Daoy (cell line): ENCODE measurements at places on chromosomes 7 and 10. TPM values are rescaled to one million over a fixed set of nuclear protein-coding genes. Genes with fewer than 3 reads are reported as not detected.

Gene KLF14
- total RNA-seq = 0.06 and 0.86 TPM in 2 replicates

Gene RPP30
- total RNA-seq = 76.5 and 97.4 TPM in 2 replicates

Gene PDE1C
- 20.4 and 24.2 TPM in 2 replicates for total RNA-seq

Gene SRRM3
- total RNA-seq = 0.29 and 1.8 TPM in 2 replicates

GRCh38 chr10:29479981-29480954 lies 154.5 kb downstream of the SVIL start:
- no peak for DNase-seq

Gene GRID2IP
- 0.09 TPM in 1 of 2 replicates, not detected in the other for total RNA-seq

GRCh38 chr7:120190566-120190965 lies 82.4 kb upstream of the KCND2 start:
- DNase-seq = no peak

GRCh38 chr7:111676167-111676566 lies 113.9 kb upstream of the IMMP2L start:
- no peak for DNase-seq

DNA sequence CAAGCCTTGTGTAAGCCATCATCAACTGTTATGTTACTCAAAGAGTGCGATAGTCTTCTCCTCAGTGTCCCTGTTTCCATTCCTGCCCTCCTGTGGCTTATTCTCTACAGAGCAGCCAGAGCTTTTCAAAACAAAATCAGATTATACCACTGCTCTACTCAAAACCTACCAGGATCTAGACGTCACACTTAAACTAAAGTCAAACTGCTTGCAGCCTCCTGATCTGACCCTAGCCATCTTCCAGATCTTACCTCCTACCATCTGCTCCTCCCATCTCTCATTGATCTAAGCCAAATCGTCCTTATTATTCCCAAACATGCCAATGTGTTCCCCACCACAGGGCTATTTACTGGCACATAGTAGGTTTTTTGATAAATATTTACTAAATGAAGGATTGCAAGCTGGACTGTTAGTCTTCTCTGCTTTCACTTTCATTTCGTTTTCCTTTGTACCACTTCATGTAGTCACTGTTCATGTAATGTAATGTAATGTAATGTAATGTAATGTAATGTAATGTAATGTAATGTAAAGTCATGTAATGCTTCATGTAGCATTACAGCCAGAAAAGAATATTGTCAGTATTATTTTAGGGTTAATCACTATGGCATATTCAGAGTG lies 116.1 kb downstream of the GPR37 start:
- DNase-seq = no peak

Gene KIAA1549
- 1.8 and 2.0 TPM in 2 replicates for total RNA-seq

Gene SFTPA2
- total RNA-seq = not detected in 2 replicates

Gene CTTNBP2
- total RNA-seq = 3.6 TPM in 2 replicates
